ENCODE measurements at places on chromosomes 3 and 15.

DNA sequence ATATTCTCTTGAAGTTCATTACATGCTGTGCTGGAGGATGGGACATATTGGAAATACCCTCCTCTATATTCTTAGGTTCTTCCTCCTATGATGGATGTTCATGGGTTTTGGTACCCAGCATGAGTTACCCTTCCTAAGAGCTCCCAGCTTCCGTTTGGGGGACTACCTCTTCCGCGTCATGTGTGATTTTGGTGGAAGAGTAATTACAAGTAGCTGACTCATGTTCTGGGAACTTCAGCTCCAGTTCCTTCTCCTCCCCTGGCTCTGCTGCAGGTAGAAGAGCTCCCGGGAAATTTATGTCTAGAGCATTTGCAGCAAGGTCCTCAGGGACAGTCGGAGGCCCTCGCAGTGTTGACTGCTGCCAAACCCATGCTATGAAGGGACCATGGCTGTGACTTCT is 208.8 kb upstream of the IL12A start:
- no peak for DNase-seq

DNA sequence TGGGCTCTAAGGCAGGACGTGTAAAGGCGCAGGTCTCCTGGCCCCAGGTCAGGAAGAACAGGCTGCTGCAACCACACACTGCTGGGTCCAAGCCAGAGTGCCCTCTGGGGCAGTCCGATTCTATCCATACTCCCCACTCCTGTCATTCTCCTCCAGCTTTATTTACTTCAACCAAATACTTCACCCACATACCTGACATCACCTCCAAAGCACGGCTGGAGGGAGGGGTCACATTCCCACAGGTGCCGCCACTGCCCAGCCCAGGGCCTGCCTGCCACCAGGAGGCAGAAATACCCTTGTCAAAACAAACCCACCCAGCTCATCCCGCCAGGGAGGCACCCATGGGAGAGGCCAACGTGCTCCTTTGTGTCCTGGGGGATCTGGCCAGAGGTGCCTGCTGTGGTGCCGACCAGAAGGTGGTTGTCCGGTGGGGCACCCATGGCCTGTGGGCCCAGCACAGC is 100.4 kb downstream of the DAPK2 start:
- DNase-seq = no peak

DNA sequence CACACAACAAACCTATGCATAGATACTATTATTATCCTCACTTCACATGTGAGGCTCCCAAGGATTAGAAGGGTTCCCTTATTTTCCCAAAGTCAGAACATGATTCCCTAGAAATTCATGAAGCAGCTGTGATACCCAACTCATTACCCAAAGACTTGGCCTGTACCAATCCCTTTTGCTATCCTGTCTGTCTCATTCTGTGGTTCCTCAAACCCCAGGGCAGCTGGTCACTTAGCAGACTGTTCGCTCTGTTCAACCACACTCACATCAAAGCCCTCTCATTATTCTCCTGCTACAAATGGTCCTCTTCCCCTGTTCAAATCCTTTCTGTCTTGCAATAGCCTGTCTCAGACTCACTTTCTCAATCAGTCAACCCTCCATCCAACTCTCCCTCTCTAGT is 154.3 kb upstream of the TRIM42 start:
- no peak for DNase-seq

DNA sequence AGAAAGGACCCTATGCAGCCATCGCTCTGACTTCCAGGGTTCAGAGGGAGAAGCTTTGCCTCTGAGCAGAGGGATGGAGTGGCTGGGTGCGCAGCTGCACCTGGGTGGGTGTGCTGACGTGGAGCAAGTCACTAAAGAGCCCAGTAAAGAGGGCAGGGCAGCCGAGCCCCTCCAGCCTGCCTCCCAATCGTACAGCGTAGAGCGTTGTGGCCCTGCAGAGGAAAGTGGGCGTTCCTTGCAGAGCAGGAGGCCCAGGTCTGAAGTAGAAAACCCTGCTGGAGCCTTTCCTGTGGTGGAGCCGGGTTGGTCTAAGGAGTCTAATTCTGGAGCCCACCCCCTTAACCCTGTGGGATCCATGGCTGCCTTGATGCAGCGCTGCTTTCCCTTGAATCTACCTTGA is 61.0 kb downstream of the ABTB1 start:
- no peak for DNase-seq

GRCh38 chr3:16653712-16654111 is 48.5 kb upstream of the DAZL start:
- no peak for DNase-seq

GRCh38 chr15:80635953-80636352 is 59.2 kb upstream of the ABHD17C start:
- DNase-seq = no peak

DNA sequence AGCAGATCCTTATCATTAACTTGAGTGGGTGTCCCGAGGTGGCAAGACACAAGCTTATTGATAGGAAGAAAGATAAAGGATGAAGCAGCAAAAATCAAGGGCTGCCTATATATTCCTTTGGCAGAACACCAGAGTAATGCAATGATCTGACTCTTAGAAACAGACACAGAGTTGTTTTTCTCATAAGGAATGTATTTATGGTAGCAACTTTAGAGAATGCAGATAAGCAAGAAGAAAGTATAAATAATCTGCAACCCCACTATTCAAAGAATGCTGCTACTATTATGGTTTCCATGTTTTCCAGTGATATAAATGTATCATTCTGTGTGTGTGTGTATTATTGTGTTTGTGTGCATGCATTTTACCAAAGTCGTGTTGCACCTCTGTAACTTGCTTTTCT is 208.3 kb downstream of the THSD4 start:
- DNase-seq = no peak

GRCh38 chr15:51536965-51537574 is 85.5 kb downstream of the DMXL2 start:
- DNase-seq = peak; percentile 18

DNA sequence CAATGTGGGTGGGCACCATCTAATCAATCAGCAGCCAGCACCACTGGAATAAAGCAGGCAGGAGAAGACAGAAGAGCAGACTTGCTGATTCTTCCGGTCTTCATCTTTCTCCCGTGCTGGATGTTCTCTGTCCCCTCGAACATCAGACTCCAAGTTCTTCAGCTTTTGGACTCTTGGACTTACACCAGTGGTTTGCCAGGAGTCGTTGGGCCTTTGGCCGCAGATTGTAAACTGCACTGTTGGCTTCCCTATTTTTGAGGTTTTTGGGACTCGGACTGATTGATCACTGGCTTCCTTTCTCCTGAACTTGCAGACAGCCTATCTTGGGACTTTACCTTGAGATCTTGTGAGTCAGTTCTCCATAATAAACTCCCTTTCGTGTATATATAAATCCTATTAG is 292.8 kb downstream of the BCHE start:
- DNase-seq = no peak

GRCh38 chr15:89679212-89679611 is at the start of gene PLIN1:
Gene PLIN1, minus strand, starts transcription at chr15:89679367. Its CDS starts 1,878 bp downstream, at chr15:89677489.
- DNase-seq = no peak

DNA sequence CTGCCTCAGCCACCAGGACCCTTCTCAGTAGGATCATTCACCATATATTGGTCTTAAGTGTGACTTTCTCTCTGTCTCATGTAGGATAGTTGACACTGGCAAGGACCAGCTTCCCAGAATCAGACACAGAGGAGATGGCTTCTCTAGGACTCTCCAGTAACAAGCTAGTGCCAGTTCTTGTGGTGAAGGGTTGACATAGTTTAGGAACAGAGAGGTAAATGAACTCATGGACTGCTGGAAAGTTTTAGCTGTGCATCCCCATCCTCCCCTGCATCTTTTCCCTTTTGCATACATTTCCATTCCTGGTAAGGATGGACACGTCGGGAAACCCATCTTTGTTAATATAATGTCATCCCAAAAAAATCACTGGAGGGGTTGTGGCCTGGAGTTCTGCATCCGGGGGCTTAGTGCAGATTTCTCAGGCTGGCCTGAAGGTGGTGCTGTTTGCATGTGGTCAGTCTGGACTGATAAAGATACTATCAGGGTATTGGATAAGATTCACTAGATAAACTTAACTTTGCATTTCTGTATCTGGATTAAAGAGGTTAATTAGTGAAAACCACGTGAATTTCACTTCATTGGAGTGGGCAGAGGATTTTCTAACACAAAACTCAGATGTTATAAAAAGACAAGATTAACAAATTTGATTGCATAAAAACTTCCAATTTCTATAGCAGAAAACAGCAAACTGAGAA is 110.8 kb downstream of the TBC1D2B start:
- peak; percentile 37 for DNase-seq

GRCh38 chr3:149638228-149639092 is 19.4 kb downstream of the WWTR1 start:
- peak; percentile 28 for DNase-seq

DNA sequence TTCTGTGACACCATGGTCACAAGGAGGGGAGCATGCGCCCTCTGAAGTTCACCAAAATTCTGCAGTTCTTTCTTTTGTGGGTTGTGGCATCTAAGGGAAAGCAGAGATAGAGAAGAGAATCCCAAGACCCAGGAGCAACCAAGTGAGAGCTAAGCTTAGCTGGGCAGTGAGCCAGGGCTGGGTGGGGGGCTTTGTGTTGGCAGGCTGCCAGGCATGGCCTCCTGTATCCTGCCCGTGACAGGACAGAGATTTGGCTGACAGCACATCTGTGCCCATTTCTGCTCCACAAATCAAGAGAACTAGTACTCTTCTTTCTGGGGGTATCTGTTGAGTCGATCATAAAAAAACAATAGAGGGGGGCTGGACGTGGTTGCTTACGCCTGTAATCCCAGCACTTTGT is 66.2 kb downstream of the NMNAT3 start:
- no peak for DNase-seq

GRCh38 chr3:35216501-35217266 is 422.6 kb upstream of the ARPP21 start:
- no peak for DNase-seq

- DNase-seq = no peak
These were observed 165.5 kb downstream of the IL5RA start for GRCh38 chr3:2944628-2945027.

DNA sequence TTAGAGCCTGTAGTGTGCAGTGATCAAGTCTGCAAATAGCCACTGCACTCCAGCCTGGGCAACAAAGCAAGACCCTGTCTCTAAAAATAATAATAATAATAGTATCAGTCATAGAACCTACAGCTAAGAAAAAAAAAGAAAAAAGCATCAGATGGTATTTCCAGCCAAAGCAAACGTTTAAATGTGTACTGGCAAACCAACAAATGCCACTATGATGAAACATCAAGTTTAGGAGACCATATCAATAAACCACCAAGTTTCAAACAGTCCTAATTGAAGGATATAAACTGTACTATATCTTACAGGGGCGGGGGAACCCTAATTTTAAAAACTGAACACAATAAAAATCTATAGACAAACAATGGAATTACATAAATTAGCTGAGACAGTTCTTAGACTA is 6.4 kb downstream of the UBP1 start:
- no peak for DNase-seq

DNA sequence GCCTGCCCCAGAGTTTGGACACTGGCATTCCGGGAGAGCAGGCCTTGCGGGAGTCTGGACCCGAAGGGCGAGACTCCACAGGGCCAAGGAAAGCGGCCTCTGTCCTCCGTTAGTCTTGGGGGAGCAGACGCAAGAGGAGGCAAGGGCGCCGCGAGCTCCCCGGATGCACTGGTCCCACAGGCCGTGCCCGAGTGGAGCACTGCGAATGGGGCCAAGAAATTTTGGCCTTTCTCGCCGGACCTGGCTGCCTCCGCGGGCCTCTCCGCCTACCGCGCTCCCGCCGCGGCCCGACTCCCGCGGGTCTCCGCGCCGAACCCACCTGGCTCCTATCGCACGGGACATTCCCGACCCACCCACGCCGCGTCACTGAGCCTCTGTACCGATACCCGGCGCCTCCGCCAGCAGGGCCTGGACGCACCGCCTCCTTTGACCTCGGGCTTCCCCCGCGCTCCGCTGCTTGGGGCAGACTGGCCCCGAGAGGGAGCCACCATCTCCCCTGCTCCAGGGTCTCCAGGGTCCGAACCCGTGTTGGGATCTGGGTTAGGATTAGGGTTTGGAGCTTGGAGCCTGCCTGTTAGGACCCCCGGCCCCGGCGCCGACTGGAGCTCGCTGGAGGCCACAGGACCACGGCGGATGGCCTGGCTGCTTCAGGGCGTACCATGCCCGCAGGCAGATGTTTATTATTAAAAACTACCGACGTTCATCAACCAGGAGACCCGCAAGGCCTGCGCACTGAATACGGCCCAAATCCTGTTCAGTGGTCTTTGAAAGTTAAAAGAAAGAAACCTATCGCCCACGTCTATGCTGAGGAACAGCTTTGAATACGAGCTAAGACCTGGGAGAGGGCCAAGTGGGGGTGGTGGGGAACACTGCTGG is 11.7 kb downstream of the SHOX2 start:
- no peak for DNase-seq

GRCh38 chr3:152731511-152731910 is 103.4 kb upstream of the P2RY1 start:
- DNase-seq = no peak

DNA sequence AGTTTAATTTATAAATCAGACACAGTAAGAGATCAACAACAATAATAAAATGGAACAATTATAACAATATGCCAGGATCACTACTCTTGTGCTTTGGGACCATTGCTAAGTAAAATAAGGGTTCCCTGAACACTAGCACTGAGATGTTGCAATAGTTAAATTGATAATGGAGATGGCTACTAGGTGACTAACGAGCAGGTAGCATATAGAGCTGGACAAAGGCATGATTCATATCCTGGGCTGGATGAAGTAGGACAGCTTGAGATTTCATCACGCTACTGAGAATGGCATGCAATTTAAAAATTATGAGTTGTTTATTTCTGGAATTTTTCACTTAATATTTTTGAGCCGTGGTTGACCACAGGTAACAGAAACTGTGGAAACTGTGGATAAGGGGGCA is 20.7 kb upstream of the MYZAP start:
- no peak for DNase-seq

DNA sequence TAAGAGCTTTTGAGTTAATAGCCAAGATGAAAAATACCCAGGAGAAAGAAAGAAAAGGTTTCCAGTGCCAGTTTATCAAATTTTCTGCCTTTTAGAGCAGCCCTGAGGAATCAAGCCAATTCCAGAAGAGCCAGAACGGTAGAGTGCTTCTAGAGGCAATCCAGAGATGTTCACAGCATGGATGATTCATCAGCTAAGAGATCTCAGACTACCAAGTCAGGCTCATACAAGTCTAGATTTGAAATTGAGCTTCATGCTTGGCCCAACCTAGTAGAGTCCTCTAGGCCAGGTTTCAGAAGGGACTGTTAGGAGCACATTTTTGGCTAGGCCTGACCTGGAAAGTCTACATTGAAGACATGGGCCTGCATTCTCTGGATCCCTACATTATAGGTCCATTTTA is 15.5 kb downstream of the WDR48 start:
- no peak for DNase-seq

GRCh38 chr3:181757694-181758306 is 46.1 kb downstream of the SOX2 start:
- no peak for DNase-seq

- no peak for DNase-seq
These were observed 114.1 kb upstream of the PPP2R3A start for GRCh38 chr3:135851201-135852081.

GRCh38 chr15:42695527-42696071 is 41.3 kb downstream of the CDAN1 start:
- no peak for DNase-seq
